ENCODE measurements at places on chromosomes 12 and 14.
A peak's percentile ranks its signal among the peaks of the same experiment; 100 is the strongest.

DNA sequence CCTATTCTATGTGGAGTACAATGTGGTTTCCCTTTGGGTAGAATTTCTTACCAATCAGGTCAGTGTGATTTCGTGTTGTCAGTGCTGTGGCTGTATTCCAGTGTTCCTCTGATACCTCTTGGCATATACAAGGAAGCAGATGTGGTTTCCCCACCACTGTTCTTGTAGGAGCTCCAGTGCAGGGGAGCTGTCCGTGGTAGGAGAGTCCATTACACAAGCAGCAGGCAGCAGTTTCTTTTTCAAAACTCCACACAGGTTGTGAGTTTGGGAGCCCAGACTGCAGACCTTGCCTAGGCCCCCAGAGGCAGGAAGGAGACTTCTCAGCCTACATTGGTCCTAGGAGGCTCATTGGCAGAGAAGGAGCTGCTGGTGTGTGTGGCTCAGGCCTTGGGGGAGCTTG is 452.8 kb downstream of the AACS start:
- DNase-seq: no peak

GRCh38 chr14:77902811-77903210 is 102.9 kb downstream of the ADCK1 start:
- DNase-seq: no peak

GRCh38 chr12:121162985-121163384 is 30.3 kb downstream of the P2RX7 start:
- no peak for DNase-seq

GRCh38 chr12:28374556-28374955 is 184.3 kb downstream of the CCDC91 start:
- DNase-seq: no peak

DNA sequence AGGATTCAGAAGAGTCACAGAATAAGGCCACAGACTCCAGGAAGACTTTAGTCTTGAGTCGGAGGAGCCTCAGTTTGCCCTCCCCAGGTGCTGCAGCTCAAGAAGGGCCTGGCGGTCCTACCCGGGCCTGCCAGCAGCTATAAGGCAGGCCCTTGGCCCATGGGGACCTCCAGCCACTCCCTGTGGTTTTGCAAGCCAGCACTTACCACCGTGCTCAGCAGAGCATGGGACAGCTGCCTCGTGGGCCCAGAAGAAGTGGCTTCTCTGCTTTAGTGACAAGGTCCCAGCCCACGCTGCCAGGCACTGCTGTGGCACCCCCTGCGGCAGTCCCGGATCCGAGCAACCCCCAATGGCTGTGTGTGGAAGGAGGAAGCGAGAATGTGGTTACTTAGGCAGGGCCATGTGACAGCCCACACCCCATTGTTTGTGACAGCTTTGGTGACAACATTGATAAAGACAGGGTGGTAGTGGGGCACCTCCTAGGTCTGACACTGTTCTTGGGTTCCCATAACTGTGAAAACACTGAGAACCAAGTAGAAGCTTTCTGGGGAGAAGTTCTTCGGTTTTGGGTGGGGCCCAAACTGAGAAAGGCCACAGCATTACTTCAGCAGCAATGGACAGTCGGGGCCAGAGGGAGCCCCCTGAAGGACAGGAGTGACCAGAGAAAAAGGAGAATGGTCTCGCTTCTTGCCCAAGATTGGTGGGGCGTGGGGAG is at the start of gene SELPLG:
Gene SELPLG, minus strand, starts transcription at position 361 of the 715 bp plus-strand sequence. CDS start 9,587 bp downstream, outside the sequence.
- peak; percentile 87 for DNase-seq

DNA sequence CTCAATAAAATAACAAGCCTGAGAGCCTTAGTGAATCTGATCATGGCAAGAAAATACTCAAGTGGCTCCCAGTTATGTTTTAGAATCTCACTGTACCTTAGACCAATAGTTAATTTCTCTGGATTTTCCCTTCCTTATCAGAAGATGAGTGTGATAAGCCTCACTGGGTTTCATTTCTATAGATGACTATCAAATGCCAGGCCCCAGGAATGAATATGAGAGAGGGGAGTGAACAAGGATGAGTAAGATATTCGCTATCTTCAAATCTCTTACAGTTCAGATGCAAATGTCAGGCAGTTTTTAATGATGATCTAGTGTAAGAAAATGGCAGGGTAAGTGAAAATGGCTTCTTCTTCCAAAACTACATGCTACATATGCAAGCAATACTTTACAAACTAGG is 26.1 kb upstream of the OR10P1 start:
- DNase-seq: no peak

DNA sequence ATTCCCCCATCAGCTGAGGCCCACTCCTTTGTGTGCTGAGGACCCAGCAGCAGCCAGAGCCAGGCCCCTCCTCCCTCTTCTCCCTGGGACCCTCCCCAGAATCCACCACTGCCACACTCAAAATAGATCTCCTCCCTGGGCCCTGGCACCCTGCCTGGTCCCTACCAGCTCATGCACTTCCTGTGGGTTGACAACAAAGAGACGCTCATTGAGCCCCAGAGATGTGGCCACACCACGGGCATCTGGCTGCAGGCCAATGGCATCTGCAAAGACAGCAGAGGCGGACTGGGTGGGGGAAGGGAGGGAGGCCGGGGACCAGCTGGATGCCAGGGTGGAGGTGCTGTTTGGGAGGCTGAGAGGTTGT is 16.0 kb upstream of the ENDOU start:
- DNase-seq: peak; percentile 60

- no peak for DNase-seq
These were observed 46.2 kb upstream of the REP15 start for GRCh38 chr12:27650011-27650410.

- no peak for DNase-seq
These were observed 39.6 kb downstream of the CFAP251 start for GRCh38 chr12:121957861-121958515.

- no peak for DNase-seq
These were observed 524.5 kb downstream of the GALC start for GRCh38 chr14:87468531-87468930.

GRCh38 chr12:112936927-112937326 is 1.3 kb upstream of the OAS3 start:
- no peak for DNase-seq

DNA sequence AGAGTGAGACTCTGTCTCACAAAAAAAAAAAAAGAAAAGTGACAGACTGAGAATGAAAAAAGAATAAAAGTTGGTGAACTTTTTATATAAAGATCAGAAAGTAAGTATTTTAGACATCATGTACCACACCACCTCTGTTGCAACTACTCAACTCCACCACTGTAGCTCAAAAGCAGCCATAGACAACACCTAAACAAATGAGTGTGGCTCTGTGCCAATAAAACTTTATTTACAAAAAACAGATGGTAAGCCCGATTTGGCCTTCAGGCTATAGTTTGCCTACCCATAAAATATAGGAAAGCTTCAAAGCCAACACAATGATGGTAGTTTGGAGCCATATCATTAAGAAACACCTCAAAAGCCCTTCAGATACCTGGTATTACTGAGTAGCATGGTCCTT is 154.5 kb upstream of the FOXN3 start:
- DNase-seq: no peak

- DNase-seq: no peak
These were observed 14.7 kb downstream of the NOC4L start for GRCh38 chr12:132158677-132159554.

DNA sequence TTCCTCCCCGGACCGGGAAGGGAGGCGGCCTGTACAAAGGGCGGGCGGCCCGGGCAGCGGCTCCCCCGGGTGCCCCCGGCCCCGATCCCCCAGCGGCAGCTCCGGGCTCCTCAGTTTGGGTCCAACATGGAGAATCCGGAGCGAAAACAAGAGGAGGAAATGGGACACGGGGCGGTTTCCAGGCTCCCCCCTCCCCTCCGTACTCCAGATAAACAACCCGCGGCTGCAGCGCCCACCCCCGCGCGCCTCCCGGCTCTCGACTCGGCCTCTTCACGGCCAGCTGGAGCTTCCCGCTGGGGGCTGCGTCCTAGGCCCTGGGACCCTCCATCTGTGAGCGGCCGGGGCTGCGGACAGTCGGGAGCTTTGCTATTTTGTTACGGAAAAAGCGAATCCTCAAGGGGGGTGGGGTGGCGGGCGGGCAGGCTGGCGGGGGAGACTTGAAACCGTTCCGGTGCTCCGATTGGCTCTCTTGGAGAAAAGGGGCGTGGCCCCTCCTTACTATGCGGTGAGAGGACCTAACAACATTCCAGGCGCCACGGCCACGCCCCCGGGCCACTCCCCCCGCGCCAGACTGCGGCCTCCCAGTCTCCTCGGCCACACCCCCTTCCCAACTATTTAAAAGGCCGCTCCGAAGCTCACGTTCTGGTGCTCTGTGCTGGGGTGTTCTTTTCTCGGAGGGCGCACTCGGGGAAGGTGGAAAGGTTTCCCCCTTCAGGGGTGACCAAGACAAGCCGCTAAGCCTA is at the start of gene CTDSP2:
Gene CTDSP2, minus strand, starts transcription at position 153 of the 743 bp plus-strand sequence. CDS start 294 bp downstream, outside the sequence.
- DNase-seq: peak; percentile 87

GRCh38 chr14:65012353-65012752 is 25.7 kb downstream of the FNTB start:
- no peak for DNase-seq

GRCh38 chr12:15526033-15526432 is 203.7 kb downstream of the PTPRO start:
- no peak for DNase-seq

- DNase-seq: no peak
These were observed 199.3 kb upstream of the PDZRN4 start for GRCh38 chr12:40988824-40989223.

DNA sequence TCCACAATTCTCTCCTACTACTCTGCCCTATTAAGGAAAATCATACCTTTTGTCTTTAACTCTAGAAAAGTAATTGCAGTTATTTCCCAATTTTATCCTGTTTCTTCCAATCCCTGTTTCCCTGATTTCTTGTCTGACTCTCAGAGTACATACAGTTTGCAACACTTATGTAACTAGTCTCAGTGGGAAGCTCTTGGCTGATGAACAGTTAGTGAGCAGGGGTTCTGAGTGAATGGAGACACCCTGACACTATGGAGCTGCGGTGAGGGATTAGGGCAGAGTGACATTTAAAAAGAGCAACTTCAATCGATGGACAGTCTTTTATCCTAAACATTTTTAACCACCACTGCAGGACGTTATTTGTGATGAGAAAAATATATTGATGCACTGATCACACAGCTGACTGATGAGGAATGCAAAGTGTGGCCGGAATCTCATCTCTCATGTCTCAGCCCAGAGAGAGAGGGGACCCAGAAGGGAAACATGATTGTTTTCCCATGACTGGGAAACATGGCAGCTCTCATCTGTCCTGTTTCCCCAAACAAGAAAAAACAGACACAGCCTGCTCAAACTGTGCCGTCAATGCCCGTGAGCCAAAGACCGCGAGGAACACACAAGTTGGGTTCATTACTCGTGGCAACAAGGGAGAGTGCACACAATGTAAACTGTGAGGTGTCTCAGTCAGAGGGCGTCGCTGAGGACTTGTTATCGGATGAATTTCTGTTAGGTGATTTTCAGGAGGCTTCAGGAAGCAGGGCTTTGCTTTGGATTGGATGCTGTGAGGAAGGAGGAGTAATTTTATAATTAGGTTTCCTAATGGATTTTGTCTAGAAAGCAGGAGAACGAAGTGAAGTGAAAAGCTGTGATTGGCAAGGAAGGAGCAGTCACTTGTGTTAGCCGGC is 5.2 kb upstream of the SLC6A13 start:
- DNase-seq: no peak

DNA sequence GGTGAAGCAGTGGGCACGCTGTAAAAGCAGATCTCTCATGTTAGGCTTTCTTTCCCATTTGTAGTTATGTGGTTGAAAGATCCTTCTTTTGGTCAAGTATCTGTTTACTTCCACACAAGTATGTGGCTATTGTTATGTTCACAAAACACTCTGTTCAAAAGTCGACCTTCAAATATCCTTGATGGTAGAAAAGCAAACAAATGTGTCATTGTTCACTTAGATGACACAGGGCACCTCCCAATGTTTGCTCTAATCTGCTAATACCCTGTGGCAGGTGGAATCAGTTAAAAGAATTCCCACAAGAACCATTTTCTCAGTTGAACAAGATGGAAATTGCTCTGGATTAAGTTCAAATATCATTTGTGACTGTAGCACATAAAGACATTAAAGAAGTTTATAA is 43.6 kb upstream of the NAA30 start:
- DNase-seq: no peak

DNA sequence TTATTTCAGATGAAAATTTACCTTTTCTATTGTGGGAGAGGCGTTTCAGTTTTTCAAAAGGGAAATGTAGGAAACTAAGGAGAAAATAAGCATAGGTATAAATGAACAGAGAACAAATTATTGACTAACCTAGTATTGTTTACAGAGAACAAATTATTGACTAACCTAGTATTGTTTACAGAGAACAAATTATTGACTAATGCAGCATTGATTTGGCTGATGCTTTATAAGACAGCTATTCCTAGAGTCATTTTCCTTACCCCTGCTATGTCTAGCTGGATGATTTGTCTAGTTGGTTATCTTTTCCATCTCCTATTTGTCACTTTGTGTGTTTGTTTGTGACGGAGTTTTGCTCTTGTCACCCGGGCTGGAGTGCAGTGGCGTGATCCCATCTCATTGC is 22.6 kb downstream of the TMPO start:
- DNase-seq: no peak

DNA sequence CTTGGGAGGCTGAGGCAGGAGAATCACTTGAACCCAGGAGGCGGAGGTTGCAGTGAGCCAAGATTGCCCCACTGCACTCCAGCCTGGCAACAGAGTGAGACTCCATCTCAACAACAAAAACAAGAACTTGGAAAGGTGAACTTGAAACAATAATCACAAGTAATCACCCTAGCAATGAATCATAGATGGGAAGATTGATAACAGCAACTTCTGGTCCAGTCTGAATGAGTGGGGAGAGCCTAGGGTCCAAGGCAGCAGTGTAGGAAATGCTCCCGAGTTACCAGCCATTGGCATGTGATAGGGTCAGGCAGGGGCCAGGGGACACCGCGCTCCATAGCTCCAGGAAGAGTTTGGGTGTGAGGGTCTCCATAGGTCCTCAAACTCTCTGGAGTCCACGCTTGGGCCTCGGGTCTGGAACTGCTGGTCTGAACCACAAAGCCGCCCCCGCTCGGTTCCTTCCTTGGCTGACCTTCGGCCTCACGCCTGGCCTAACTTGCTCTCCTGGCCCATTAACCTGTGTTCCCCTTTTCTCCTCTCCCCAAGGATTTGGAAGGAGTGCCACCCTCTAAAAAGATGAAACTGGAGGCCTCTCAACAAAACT is 19.9 kb upstream of the MLXIP start:
- no peak for DNase-seq

GRCh38 chr14:106586098-106586704 is 1059.8 kb downstream of the TMEM121 start:
- DNase-seq: peak; percentile 64

All from activated naive CD4-positive, alpha-beta T cell treated with Interleukin-2 at 50 U/mL for 16 hours (primary cell).